Stimulated activated CD4-positive, alpha-beta T cell treated with anti-CD3 and anti-CD28 coated beads, Interleukin-12 subunit alpha, Interleukin-12 subunit beta, amount 100 ng/mL, for 4 hours (primary cell): ENCODE measurements at places on chromosomes 3 and 15.

- no peak for DNase-seq
Observed at GRCh38 chr15:32718821-32719716, 1.3 kb downstream of the GREM1 start.

- DNase-seq: no peak
Observed at GRCh38 chr15:80934761-80935221, 54.8 kb downstream of the MESD start.

DNA sequence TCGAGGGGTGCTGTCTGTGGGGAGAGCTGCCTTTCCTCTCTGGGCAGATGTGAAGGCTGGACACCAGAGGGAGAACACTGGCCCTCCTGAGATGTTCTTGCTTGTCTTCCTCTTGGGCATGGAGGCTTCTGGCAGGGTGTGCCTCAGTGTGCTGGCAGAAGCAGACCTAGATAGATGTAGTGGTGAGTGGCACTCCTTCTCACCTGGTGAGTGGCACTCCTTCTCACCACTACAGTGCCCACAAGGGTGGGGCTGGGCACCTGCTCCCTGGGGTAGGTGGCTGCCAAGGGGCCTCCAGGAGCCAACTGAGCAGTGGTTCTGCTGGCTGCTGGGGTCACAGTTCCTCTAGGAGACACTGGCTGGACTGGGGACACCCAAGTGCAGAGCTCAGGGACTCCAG is 18.7 kb downstream of the ACVR2B start:
- no peak for DNase-seq

GRCh38 chr3:41711651-41712050 is 250.3 kb downstream of the ULK4 start:
- DNase-seq: no peak

DNA sequence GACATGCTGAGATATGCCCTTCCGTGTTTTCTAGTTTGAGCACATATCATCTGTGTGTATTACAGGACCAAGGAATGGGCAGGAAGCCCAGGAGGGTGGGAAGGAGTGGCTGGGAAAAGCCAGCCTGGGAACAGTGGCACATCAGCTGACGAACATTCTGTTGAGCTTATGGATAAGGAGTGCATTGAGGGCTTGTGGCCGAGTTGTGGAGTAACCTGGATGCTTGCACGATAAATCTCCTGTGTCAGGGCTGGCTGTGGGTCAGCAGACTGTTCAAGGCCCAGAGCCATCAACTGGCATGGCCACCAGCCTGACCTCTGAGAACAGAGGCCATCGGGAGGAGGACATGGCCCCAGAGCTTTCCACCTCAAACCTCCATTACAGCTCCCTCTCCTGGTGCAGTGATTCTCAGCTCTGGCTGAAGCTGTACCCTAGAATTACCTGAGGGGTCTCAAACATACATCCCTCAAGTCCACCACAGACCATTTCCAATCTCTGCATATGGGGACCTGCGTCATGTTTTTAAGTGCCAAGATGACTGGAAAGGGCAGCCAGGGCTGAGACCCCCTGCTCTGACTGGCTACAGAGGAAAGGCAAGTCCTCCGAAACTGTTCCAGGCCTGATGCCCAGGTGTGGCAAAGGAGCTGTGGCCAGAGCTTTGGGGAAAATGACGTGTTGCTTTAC is 4.8 kb upstream of the VILL start:
- no peak for DNase-seq

DNA sequence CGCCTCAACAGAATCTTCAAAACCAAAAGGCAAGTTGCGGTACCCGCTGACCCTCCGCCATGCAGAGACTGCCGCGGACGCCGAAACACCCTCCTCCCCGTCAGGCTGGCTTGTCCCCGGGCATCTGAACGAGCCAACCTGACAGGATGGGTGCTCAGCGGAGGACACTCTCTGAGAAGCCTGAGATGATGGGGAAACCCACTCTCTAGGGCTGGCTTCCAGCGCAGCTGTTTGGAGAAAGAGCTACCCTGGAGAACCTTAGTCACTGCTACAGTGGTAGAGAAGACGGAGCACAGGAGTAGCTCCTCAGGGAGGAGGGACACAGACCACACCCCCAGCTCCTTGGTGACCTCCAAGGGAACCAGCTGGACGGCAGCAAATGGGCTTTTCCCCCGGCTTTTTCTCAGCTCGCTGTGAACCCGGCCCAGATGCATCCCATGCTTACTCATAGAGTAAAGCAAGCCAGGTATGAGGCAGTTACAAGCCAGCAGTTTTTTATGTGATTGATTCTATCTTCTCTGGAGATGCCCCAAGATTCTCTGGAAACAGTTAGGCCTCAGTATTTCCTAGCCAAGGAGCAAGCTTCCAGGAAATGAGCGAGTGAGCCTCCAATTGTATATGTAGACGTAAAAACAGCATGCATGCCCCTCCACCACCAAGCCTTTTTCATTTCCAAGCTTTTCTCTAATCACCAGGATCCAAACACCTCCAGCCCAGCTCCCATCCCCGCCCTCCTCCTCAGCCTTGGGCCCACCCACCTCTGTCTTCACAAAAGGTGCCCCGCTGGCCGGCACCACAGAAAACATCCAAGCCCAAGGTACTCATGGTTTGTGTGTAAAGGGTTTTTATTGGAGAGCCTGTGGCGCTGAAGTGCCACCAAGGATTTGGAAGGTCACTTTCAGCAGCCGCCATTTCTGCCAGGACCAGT is 38.7 kb downstream of the FAM174B start:
- no peak for DNase-seq

GRCh38 chr3:152258448-152259393 is 10.0 kb upstream of the MBNL1 start:
- DNase-seq: no peak

GRCh38 chr3:104911376-104911775 is 455.3 kb upstream of the ALCAM start:
- DNase-seq: no peak

- DNase-seq: no peak
Observed at GRCh38 chr3:26422415-26422814, 200.2 kb upstream of the LRRC3B start.

GRCh38 chr3:13451301-13451673 is 28.8 kb upstream of the HDAC11 start:
- peak; percentile 22 for DNase-seq

DNA sequence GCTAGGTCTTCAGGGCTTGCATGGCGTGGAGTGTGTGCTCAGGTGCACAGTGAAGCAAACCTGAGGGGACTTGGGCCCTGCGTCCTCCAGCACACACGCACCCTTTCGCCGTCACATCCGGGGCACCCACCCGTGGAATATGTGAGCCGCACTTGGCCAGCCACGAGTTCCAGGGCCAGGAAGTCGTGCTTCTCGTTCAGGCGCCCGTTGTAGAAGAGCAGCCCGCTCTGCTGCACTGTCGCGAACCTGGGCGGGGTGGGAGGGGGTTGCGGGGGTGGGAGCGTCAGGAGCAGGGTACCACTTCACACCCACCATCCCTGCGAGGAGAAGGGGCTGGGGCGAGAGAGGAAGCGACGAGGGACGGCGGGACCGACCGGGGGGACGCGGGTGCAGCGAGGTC is 7.1 kb downstream of the CELSR3 start:
- DNase-seq: peak; percentile 43

DNA sequence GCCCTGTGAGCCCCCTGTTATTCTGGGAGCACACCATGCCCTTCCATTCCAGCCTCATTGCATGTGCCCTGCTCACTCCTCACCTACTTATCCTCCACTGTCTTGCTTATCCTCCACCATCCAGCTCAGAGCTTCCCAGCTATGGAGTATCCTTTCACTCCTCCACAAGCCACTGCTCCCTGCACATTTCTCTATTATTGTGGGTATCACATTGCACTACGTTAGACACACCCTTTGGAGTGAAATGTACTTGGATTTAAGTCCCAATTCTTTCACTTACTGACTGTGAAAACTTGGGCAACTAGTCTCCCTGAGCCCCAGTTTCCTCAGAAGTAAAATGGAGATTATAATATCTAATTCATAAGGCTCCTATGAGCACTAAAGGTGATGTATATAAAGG is 4.3 kb downstream of the MASP1 start:
- no peak for DNase-seq

GRCh38 chr3:73204841-73205240 is 143.4 kb downstream of the EBLN2 start:
- no peak for DNase-seq

GRCh38 chr15:93835344-93835743 is 396.0 kb upstream of the MCTP2 start:
- no peak for DNase-seq

- no peak for DNase-seq
Observed at GRCh38 chr3:115236496-115236895, 89.4 kb upstream of the ZBTB20 start.

DNA sequence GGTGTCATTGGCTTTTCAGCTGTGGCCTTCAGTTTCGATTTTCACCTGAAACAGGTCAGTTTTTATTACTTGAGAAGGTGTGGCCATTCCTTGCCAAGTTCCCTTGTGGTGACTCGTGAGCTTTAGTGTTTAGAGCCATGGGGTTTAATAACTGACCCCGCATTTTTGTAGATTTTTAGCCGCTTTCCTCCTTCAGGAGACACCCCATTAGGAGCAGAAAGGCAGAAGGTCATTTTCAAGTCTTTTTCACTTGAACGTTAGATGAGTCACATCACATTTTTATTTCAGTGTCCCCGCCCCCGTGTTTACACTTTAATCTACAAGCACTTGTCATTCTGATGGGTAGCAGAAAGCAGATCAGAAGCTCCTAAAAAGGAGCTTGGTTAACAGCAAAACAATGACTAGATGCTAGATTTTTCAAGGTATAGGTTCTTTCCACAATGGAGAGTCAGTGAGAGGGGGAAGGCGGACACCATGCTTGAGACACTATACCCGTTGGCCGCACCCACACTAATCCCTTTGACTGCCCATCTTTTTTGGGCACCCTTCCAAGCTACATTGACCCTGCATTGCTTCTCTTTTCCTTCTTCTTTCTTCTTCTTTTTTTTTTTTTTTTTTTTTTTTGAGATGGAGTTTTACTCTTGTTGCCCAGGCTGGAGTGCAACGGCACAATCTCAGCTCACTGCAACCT is 132.7 kb downstream of the GHSR start:
- no peak for DNase-seq

GRCh38 chr3:68360492-68360891 is 571.9 kb downstream of the TAFA4 start:
- DNase-seq: no peak

- DNase-seq: no peak
Observed at GRCh38 chr3:186979852-186980251, 49.5 kb downstream of the ST6GAL1 start.

GRCh38 chr3:65713016-65713415 is 325.7 kb downstream of the MAGI1 start:
- no peak for DNase-seq

GRCh38 chr3:101268141-101268540 is 52.2 kb downstream of the IMPG2 start:
- DNase-seq: no peak

- no peak for DNase-seq
Observed at GRCh38 chr3:152254041-152254440, 14.7 kb upstream of the MBNL1 start.

DNA sequence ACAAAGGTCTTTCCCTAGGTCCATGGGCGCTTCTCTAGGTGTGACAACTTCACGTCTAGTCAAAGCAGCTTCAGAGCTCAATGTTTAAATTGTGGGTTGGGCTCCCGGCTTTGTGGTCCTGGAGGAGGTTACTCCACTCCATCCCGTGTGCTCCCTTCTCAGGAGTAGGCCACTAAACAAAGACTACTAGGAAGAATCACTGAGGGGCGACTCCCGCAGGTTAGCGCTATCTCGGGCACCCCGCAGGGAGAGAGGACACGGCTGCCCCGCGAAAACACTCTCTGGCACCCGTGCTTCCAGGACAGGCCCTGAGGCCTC is 500 bp downstream of the PARP6 start:
- no peak for DNase-seq

GRCh38 chr3:183349421-183350157 is 78.8 kb downstream of the MCF2L2 start:
- no peak for DNase-seq
